ENCODE measurements at places on chromosomes 7 and 10.

DNA sequence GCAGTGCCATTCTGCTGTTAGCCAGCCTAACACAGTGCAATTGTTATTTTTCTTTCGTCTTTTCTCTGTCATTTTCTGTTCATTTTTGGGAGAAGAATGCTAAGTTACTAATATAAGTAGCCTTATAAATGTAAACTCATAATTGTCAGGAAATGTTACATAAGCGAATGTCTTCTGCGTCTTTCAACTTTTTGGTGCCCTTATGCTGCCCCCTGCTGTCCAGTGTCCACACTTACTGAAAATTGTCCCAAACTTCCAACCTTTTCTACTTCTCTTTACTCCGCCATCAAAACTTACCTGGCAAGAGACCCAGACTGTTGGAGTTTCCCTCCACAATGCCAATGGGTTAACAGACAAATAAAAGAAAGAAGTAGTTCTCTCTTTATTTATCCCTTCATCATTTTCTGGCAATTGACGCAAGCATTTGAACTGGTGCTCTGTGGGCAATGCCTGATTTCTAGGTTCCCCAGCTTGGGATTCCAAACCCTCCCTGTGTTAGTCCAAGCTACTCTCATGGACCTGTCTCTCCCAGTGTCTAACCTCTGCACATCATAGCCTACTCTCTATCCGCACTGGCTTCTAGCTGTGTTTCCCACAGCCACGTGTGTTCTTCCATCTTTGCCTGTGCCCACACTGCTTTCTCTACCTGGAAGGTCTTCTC lies 21.0 kb upstream of the EPC1 start:
- no peak for DNase-seq

- DNase-seq, result no peak
Observed at GRCh38 chr10:68110027-68110426, 739 bp downstream of the MYPN start.

GRCh38 chr10:77628906-77629730 lies 8.5 kb downstream of the KCNMA1 start:
- DNase-seq, result no peak

GRCh38 chr7:26880852-26881251 lies 16.5 kb upstream of the SKAP2 start:
- DNase-seq, result no peak

DNA sequence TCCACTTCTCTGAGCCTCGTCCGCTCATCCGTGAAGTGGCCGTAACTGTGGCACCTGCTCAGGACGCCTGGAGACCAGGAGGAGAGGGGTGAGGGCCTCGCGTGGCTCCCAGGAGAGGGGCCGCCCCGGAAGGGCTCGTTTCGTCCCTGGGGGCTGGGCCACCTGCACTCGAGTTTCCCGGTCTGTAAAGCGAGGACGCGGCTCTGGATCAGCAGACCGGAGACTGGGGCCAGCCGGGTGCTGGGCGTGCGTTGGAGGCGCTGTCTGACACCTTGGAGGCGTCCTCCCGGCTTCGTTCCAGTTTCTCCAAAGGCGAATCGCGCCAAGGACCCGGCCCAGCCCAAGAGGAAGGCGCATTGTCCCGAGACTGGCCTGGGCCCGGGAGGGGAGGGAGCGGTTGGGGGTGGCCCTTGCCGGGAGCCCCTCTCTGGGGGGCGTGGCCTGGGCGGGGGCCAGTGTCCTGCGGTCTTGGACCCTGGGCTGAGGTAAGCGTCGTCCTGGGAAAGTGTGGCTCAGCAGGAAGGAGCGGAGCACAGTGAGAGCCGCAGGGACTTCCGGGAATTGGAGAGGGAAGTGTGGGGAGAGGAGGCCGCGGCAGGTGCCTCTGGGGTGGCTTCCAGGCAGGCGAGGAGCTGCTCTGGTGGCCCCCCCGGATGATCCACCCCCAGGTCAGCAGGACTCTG lies 89.6 kb downstream of the FOXL3 start:
- no peak for DNase-seq

- no peak for DNase-seq
Observed at GRCh38 chr7:128878226-128879105, 15.8 kb downstream of the ATP6V1F start.

- no peak for DNase-seq
Observed at GRCh38 chr7:146314962-146315361, 198.4 kb downstream of the CNTNAP2 start.

DNA sequence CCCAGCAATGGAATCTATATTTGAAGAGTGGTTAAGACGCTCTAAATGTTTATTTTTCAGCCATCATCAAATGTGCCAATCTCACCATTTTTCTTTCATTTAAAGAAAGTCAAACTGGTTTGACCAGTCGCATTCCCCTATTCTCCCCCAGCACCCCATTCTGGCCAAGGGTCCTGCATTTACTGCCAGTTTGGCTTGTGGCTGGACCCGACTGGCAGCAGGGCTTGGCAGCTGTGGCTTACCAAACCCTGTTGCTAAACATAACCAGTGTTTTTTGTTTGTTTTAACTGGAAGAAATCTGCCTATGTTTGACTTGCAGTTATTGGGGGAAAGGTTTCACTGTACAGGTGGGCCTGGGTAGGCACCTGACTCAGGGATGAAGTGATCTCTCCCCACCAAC lies 116.3 kb downstream of the CYP26A1 start:
- no peak for DNase-seq

DNA sequence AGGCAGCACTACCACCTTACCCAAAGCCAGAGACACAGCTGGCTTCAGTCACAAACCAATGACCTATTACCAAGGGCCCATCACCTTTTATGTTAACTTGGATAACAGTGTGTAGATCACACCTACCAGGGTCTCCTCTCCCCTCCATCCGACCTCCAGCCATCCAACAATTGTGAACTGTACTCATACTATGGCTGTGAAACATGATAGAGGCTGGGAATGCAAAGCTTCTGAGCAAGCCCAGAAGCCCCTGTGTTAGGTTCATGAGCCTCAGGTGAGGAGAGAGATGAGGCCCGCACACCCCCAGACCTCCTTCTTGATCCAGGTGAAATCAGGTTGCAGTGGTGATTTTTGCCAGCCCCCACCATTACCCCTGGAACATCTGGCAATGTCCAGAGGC lies 47.7 kb downstream of the PNLIPRP2 start:
- no peak for DNase-seq

GRCh38 chr10:3251172-3251571 lies 78.6 kb upstream of the PITRM1 start:
- DNase-seq, result no peak

DNA sequence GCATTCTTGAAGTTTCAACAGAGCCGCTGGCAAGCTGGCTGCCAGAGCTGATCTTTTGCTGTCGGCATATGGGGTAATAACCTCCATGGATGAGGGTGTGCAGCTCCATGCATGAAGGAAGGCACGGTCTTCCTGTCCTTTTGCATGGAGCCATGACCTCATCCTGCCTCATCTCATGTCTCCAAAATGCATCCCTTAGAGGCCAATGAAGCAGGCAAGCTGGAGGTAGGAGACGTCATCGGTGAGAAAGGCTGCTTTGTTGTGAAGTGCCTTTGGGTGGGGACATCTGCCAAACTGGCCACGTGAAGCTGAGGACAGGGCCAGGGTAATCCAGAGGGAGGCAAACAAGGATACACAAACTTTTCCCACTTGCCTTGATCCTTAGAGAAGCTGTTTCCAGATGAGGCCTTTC lies 161.5 kb upstream of the TBX20 start:
- DNase-seq, result no peak

GRCh38 chr7:1019255-1019785 lies 25.0 kb upstream of the GPR146 start:
- no peak for DNase-seq

GRCh38 chr7:26429168-26429567 lies 137.5 kb downstream of the SNX10 start:
- DNase-seq, result no peak

DNA sequence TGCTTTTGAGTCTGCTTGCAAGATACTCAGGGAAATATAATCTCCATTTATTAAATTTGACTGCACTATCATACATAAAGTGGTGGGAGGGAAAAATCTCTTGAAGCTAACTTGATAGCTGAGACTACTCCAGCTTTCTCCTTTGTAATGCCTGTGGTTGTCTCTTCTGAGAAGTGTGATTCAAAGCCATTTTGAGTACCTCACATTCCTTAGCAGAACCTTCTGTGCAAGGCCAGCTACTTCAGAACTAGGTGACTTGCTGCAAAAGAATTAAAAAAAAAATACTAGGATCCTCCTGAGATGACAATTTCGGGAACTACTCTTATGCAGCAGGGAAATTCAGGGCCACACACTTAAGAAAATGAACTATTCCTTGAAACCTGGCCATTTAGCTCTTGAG lies 294.8 kb downstream of the MDFIC start:
- DNase-seq, result no peak

GRCh38 chr7:77657427-77658224 lies 38.6 kb upstream of the RSBN1L start:
- no peak for DNase-seq

- no peak for DNase-seq
Observed at GRCh38 chr10:132133449-132134240, 53.1 kb upstream of the DPYSL4 start.

GRCh38 chr7:123075838-123076467 lies 80.5 kb upstream of the TAS2R16 start:
- DNase-seq, result no peak

- DNase-seq, result no peak
Observed at GRCh38 chr10:29243750-29244149, 45.1 kb upstream of the LYZL1 start.

DNA sequence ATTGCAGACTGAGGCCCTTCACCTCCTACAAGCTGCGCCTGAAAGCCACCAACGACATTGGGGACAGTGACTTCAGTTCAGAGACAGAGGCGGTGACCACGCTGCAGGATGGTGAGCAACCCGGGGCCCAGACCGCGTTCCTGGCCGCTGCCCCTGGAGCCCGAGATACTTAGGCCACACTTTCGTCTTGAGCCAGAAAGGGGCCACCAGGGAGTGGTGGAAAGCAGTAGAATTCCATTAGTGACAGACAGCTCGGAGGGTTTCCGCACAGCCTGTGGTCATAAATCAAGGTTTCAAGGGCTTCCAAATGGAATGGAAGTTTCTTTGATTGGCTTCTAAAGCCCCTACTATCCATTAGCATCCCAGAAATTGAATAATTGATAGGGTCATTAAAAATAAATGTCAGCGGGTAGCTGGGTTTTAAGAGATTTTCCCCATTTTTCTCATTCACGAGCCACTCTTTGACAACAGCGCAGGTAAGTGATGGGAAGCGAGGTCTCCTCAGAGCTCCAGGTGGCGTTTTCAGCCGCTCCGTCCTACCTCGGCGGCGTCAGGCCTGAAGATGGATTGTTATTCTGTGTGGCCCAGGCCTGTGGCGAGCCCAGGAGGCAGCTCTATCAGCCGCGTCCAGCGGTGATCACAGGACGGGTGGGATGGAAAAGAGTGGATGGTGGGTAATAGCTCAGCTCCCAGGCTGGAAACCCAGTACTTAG lies 523.5 kb upstream of the FOXK1 start:
- no peak for DNase-seq

- DNase-seq, result no peak
Observed at GRCh38 chr7:155869784-155870076, 57.5 kb upstream of the SHH start.

GRCh38 chr7:43195256-43195655 lies 82.8 kb downstream of the HECW1 start:
- DNase-seq, result no peak

DNA sequence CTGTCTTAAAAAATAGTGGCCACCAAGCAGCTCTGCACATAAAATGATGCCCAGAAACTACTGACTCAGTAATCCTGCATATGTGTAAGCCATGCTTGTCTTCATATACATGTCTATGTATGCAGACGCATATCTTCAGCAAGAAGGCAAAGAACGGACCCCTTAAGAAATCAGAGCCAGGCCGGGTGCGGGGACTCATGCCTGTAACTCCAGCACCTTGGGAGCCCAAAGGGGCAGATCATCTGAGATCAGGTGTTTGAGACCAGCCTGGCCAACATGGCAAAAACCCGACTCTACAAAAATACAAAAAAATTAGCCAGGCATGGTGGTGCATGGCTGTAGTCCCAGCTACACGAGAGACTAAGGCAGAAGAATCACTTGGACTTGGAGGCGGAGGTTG lies 295.0 kb downstream of the TCERG1L start:
- no peak for DNase-seq

DNA sequence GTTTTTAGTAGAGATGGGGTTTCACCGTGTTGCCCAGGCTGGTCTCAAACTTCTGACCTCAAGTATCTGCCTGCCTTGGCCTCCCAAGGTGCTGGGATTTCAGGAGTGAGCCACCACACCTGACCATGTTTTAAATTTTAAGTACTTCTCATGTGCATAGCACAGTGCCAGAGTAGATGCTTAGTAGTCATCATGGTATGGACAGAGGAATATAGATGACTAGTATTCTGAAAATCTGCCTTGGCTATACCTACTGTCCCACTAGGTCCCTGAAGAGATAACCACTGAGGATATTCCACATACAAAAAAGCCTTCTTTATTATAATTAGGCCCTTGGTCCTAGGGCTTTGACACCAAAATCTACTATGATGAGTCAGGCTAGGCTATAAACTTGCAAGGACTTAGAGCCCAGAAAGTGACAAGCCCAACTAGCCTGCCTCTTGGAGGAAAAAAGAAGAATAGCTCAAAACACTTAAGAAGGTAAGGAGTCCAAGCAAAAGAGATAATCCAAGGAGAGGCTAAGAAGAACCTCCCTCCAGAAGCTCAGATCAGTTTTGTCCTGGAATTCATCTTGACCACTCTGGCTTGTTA lies 34.0 kb downstream of the LUC7L2 start:
- DNase-seq, result no peak

DNA sequence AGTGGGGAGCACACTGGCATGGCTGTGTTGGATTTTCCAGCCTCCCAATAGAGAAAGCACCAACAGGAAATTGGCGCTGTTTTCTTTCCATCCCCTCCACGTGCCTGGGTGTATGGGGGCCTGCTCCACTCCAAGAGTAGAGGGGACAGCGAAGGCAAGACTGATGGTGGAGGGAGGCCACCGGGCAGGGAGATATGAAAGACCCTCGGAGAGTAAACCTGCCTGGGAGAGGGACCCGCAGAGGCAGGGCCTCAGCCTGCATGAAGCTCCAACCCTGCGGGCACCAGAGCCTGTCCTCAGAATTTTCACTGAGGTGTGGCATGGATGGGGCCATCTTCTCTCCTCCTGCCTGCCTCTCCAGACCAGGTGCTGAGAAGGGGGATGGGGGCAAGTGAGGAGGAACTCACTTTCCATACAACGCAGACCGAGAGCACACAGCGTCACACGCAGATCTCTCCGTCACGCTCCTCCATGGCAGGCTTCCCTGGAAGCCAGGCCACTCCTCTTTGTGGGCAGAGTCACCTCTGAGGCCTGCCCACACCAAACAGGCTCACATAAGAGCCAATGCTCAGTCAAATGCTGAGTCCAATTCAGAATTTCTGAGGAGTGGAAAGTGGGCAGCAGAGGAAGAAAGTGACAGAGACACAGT lies 18.8 kb downstream of the ANXA11 start:
- no peak for DNase-seq

DNA sequence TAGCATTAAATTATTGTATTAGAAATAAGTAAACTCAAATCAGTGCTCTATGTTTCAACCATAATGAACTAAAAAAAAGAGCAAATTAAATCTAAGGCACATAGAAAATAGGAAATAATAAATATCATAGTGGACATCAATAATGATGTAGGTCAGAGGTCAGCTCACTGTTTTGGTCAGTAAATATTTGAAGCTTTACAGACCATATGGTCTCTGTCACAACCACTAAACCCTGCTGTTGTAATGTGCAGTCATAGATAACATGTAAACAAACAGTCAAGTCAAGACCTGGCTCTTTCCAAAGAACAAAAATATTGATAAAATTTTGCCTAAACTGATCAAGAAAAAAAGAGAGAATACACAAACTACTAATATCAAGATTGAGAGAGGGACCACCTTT lies 615.0 kb downstream of the SH2D4B start:
- DNase-seq, result no peak
